ENCODE measurements at places on chromosomes 5 and 9. TPM values are rescaled to one million over a fixed set of nuclear protein-coding genes. Genes with fewer than 3 reads are reported as not detected.
A peak's percentile ranks its signal among the peaks of the same experiment; 100 is the strongest.

DNA sequence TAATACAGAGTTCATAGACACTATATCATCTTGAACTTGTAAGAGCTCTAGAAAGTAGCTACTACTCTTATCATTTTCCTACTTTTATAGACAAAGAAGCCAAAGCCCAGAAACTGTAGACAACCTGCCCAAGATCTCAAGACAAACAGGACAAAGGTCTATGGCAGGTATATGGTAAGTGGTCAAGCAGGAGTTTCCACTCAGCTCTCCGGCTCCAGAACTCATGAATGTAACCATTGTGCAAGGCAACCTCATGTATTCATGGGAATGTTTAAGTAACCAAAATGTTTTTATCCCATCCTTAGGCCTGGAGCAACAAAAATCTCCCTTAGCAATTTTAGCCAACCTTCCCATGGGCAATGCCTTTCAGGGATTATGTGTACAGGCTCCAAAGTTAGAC is 163.4 kb upstream of the PUM3 start:
- no peaks in the 10 kb centered on the region for H3K27me3 ChIP-seq
- H3K4me3 ChIP-seq, result no peak overlapping the region
- H3K36me3 ChIP-seq, result no peaks in the 10 kb centered on the region
- peaks cover 5% of the 10 kb centered on the region for H3K4me1 ChIP-seq

The PCDHA13 gene
- 2.8 TPM for total RNA-seq

The GABRA6 gene
- not detected for total RNA-seq

DNA sequence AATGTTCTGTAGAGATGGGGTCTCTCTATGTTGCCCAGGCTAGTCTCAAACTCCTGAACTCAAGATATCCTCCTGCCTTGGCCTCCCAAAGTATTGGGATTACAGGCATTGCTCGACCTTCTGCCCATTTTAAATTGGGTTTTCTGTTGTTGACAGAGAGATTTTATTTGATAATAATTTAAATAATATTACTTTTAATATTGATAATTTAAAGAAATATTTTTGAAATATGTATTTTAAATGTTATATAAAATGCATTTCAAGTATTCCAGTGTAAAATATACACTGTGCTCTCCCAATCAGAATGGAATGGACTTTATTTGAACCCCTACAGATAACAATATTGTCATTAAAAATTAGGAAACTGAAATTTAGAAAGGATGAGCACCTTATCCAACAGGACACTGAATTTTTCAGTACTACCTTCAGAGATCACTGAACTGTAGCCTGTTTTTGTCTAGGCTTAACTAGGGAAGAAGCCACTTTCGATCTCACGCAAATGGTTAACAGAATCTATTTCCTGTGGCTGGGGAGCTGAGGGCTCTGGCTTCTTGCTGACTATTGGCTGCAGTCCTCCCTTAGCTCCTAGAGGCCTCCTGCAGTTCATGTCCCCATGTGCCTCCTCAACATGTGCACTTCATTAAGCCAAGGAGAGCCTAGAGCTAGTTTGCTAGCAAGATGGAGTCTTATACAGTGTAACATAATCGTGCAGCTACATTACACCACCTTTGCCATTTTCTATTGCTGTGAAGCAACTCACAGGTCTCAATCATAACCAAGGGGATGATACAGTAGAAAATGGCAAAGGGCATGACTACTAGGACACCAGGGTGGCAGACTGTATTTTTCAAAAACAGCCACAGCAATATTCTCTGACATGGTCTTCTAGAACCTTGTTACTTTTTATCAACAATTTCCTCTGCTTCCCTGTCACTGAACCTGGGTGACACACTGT is 150.0 kb downstream of the CDC42SE2 start:
- H3K4me3 ChIP-seq, result no peak overlapping the region
- DNase-seq, result no peak
- no peaks in the 10 kb centered on the region for H3K27me3 ChIP-seq
- no peaks in the 10 kb centered on the region for H3K36me3 ChIP-seq
- peaks cover under 1% of the 10 kb centered on the region for H3K4me1 ChIP-seq

- peaks cover 14% of the 10 kb centered on the region for H3K27me3 ChIP-seq
- DNase-seq, result no peak
- H3K27ac ChIP-seq, result no peak overlapping the region
- no peaks in the 10 kb centered on the region for H3K36me3 ChIP-seq
- H3K4me1 ChIP-seq, result peaks cover 6% of the 10 kb centered on the region
- no peak overlapping the region for H3K4me3 ChIP-seq
Measured at GRCh38 chr5:150188146-150188842, 1.6 kb upstream of the SLC6A7 start.

GRCh38 chr9:111896942-111897600 is 457 bp downstream of the UGCG start:
- peak overlapping the region; percentile 88 for H3K27ac ChIP-seq
- no peaks in the 10 kb centered on the region for H3K36me3 ChIP-seq
- no peak for DNase-seq
- peak overlapping the region; percentile 57 for H3K4me3 ChIP-seq

DNA sequence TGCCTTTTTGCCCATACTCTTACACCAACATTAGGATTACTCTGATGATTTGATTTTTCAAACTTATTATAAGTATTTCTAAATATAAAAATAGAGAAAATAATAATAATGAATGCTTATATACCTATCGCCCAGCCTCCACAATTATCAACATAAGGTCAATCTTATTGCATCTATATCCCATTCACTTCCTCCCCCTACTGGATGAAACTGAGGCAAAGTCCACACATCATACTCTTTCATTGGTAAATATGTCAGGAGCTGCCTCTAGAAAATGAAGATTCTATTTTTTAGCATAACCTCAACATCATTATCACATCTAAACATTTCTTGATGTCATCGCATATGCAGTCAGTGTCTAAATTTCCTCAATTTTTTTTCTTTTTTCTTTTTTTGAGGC is 44.3 kb downstream of the SH3RF2 start:
- DNase-seq, result no peak
- H3K4me1 ChIP-seq, result peaks cover 29% of the 10 kb centered on the region
- H3K36me3 ChIP-seq, result no peaks in the 10 kb centered on the region
- H3K27ac ChIP-seq, result no peak overlapping the region

The ADAMTS6 gene
- 3.3 TPM for total RNA-seq

The RLN1 gene
- not detected for total RNA-seq

DNA sequence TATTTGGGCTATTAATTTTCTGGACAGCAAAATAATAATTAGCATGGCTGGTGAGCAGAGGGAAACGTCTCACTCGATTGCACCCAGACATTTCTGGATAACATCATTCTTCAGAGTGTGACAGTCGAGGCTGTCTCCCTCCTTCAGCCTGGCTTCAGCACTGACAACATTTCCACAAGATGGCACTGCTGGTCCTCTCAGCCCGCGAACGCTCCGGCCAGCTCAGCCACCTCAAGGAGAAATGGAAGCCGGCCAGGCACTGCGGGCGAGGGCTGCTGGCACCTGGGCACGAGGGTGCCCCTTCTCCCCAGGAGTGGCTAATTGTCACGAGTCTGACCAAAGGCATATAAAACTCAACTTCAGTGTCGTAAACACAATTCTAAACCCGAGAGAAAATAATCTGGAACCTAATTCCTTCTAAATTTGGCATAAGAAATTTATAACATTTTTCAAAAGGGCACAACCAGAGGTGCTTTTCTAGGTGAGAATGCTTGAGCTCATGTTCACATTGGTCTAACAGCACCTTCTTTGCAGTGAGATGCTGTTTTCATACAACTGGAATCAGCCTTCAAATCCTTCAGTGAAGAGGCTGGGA is 65.9 kb downstream of the DAP start:
- DNase-seq, result peak; percentile 96
- no peaks in the 10 kb centered on the region for H3K36me3 ChIP-seq
- H3K4me1 ChIP-seq, result peaks cover 33% of the 10 kb centered on the region
- no peaks in the 10 kb centered on the region for H3K27me3 ChIP-seq

GRCh38 chr9:95102001-95102433 is 215.5 kb downstream of the FANCC start:
- peaks cover 66% of the 10 kb centered on the region for H3K4me1 ChIP-seq
- H3K27me3 ChIP-seq, result no peaks in the 10 kb centered on the region
- no peaks in the 10 kb centered on the region for H3K36me3 ChIP-seq
- DNase-seq, result peak; percentile 55
- peak overlapping the region; percentile 7 for H3K27ac ChIP-seq

The IZUMO3 gene
- not detected for total RNA-seq

DNA sequence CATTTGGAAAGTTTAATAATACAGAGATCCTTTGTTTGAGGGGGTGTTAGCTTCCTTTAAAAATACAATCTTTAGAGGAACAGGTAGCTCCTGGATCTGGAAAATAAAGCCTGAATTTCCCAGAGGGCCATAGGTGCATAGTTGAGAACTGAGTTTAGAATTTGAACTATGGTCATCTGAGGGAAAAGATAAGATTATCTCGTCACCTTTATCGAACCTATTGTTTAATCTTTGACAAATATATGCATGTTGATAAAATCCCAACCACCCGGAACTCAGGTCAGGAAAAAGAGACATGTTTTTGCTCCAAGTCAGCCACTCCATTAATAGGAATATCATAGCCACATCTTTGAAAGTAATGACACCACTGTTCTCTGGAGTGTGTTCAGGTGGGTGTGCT is 91.7 kb upstream of the FAM169A start:
- H3K36me3 ChIP-seq, result no peaks in the 10 kb centered on the region
- H3K4me1 ChIP-seq, result no peaks in the 10 kb centered on the region
- no peak for DNase-seq
- no peak overlapping the region for H3K27ac ChIP-seq
- H3K4me3 ChIP-seq, result no peak overlapping the region
- no peaks in the 10 kb centered on the region for H3K27me3 ChIP-seq

DNA sequence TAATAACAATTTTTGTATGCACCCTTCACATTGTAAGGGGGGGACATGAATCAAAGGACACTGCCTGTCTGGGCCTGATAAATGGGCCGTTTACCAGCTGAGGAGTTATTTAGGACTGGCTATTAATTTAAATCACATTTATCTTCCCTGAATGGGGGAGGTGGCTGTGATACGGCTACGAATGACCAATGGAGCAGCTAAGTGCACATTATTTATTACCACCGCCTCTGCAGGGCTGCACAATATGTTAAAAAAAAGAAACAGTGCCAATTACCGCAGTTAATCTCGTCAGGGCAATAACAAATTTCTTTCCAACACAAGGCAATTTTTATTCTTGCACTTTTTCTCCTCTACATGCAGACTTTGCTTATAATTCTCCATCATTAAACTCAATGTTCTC is 318.4 kb downstream of the IRX2 start:
- H3K36me3 ChIP-seq, result no peaks in the 10 kb centered on the region
- no peak for DNase-seq
- no peaks in the 10 kb centered on the region for H3K4me1 ChIP-seq
- no peak overlapping the region for H3K4me3 ChIP-seq
- H3K27ac ChIP-seq, result no peak overlapping the region

- no peaks in the 10 kb centered on the region for H3K36me3 ChIP-seq
- no peaks in the 10 kb centered on the region for H3K27me3 ChIP-seq
- H3K27ac ChIP-seq, result no peak overlapping the region
Measured at GRCh38 chr9:113541019-113541900, 77.7 kb downstream of the RGS3 start.

DNA sequence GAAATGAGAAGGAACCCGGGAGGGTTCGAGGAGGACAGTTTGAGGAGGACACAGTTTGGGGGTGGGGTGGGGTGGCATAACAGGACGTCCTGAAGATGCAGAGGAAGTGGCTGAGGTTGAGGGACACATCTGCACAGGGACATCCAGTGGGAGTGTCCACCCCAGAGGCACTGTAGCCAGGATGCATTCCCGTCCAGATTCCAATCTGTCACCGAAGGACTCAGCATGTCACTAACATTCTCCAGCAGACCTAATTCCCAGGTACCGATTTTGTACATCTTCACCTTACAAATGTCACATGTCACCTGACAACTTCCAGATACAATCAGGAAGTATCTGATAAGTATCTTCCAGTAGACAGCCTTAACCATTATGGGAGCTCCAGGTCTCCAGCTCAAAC is 42.6 kb downstream of the EPB41L4B start:
- no peak for DNase-seq
- no peaks in the 10 kb centered on the region for H3K27me3 ChIP-seq
- peak overlapping the region; percentile 36 for H3K27ac ChIP-seq
- peaks cover 52% of the 10 kb centered on the region for H3K4me1 ChIP-seq
- no peak overlapping the region for H3K4me3 ChIP-seq

- no peak overlapping the region for H3K4me3 ChIP-seq
- H3K27ac ChIP-seq, result no peak overlapping the region
- H3K4me1 ChIP-seq, result no peaks in the 10 kb centered on the region
- no peaks in the 10 kb centered on the region for H3K36me3 ChIP-seq
- no peaks in the 10 kb centered on the region for H3K27me3 ChIP-seq
Measured at GRCh38 chr9:107039542-107039941, 176.6 kb downstream of the ZNF462 start.

DNA sequence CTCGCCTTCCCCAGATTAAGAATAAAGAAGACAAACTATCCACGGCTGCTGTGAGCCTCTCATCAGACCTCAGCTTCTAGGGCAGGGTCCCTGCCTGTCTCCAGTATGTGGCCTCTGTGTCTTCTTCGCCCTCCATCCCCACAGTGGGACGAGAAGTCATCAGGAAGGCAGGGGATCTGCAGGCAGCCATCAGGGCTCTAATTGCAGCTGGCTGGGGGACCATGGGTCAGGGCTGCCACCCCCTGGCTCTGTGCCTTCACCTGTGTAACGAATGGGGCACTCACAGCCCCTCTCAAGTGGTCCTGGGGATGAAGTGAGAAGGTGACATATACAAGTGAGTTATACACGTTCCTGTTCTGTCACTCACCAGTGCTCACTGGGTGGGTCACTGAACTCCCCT is 139.8 kb downstream of the KCNIP1 start:
- no peaks in the 10 kb centered on the region for H3K36me3 ChIP-seq
- no peak for DNase-seq
- no peak overlapping the region for H3K4me3 ChIP-seq
- H3K27me3 ChIP-seq, result no peaks in the 10 kb centered on the region
- H3K27ac ChIP-seq, result no peak overlapping the region

GRCh38 chr9:86637515-86637914 is 283.3 kb upstream of the TUT7 start:
- no peaks in the 10 kb centered on the region for H3K4me1 ChIP-seq
- no peaks in the 10 kb centered on the region for H3K27me3 ChIP-seq
- peak; percentile 2 for DNase-seq
- H3K4me3 ChIP-seq, result no peak overlapping the region

GRCh38 chr5:147162740-147163139 is 72.1 kb upstream of the STK32A start:
- no peaks in the 10 kb centered on the region for H3K27me3 ChIP-seq
- no peak overlapping the region for H3K4me3 ChIP-seq
- H3K27ac ChIP-seq, result no peak overlapping the region
- DNase-seq, result no peak
- H3K36me3 ChIP-seq, result no peaks in the 10 kb centered on the region

The PRR7 gene
- total RNA-seq, result 1.4 TPM

- no peaks in the 10 kb centered on the region for H3K27me3 ChIP-seq
- no peaks in the 10 kb centered on the region for H3K36me3 ChIP-seq
- H3K27ac ChIP-seq, result no peak overlapping the region
- no peak for DNase-seq
- H3K4me1 ChIP-seq, result no peaks in the 10 kb centered on the region
Measured at GRCh38 chr9:108207561-108208165, 648.1 kb downstream of the ACTL7B start.

DNA sequence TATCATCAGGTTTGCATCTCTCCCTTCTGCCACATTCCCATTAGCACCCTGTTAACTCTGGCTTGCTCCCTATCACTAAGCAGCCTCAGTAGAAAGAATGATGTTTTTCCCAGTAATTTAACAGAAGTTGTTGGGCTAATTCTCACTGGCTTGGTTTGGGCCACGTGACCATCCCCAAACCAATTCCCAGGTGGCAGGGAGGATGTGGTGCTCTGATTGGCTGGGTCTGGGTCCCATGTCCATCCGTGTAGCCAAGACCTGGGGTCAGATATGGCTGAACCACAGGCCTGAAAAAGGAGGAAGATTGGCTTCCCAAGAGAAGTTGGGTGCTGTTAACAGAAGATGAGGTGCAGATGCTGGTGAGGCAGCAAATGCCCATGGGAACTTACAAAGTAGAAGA is 122.0 kb downstream of the BOD1 start:
- H3K27me3 ChIP-seq, result no peaks in the 10 kb centered on the region
- H3K4me3 ChIP-seq, result no peak overlapping the region
- H3K4me1 ChIP-seq, result peaks cover 12% of the 10 kb centered on the region
- H3K36me3 ChIP-seq, result no peaks in the 10 kb centered on the region

The ACSL6 gene
- total RNA-seq, result 1.1 TPM

Measured in thyroid gland (tissue), 4 donors.